ENCODE measurements at places on chromosomes 1 and 21.

- DNase-seq: no peak
Measured at GRCh38 chr21:29193072-29193471, 62.6 kb downstream of the MAP3K7CL start.

DNA sequence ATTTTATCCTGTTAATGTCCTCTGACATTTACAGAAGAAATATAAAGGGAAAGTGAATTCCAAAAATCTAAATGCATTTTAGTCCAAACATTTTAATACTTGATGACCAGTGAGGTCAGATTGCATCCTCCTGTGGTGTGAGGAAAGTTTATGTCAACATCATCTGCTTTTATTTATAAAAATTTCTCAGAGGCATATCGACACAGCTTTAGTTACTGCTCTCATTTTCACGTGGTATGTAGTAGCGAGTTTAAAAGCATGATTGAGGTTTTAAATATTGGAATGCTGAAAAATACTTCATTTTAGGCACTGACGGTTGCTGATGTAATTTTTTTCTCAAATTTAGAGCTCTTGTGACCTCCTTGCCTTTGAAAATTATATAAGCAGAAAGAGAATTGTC, 234.8 kb downstream of the HMCN1 start:
- no peak for DNase-seq

DNA sequence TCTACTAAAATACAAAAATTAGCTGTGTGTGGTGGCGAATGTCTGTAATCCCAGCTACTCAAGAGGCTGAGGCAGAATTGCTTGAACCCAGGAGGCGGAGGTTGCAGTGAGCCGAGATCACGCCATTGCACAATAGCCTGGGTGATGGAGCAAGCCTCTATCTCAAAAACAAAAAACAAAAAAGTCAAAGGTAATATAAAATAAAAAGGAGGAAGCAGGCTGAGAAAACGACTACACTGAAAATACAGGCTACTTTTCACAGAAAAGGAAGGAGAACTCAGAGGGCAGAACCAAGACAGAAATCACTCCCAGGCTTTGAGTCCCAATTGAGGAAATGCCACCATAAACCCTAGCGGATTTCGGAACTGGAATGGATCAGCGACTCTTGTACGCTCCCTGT, 5.9 kb upstream of the A3GALT2 start:
- no peak for DNase-seq

DNA sequence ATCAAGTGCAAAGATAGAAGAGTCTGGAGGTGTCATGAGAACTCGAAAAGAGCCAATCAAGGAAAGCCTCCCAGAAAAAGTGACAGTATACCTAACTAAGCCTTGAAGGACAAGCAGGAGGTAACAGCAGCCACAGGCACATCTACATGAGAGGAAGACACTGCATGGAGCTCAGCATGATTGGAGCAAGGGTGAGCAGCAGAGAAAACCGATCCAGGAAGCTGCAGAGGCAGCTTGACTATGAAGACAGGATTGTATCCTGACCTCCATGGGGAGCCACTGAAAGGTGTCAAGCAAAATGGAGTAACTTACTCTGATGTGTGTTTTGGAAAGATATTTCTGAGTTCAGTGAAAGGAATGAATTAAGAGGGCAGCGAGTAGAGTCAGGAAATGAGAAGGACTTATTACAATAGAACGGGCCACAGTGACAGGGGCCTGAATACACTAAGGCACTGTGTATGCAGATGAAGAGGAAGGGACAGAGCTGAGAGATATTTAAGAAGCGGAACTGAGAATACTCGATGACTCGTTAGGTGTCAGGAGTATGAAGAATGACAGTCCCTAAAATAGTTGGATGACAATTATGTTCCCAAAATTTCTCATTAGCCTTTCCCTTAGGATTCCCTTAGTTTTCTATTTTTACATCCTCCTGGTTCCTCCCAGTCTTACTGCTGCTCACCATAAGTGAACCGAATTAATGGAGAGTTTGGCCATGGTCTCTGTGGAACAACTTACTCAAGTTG, 139.3 kb upstream of the NFIA start:
- DNase-seq: no peak

GRCh38 chr1:58855274-58856165, 71.7 kb upstream of the JUN start:
- DNase-seq: no peak

DNA sequence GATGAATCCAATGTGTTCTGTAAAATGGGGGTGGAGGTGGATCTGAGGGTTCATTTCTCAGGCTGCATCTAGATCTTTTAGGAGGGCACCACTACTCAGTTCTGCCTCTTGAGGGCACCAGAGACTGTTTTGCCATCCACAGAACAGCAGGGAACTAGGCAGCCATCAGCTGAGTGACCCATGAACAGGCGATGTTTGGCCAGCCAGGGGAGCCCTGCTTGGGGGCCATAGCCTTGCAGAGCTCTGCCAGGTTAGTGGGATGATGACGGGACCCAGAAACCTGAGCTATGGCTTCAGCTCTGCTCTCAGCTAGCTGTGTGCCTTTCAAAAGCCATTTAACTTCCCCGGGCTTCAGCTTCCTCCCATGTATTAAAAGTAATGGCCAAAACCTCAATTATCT, 13.4 kb upstream of the NOS1AP start:
- no peak for DNase-seq

All from activated gamma-delta T cell (primary cell).